ENCODE measurements at places on chromosomes 2 and 18. TPM values are rescaled to one million over a fixed set of nuclear protein-coding genes. Genes with fewer than 3 reads are reported as not detected.
A peak's percentile ranks its signal among the peaks of the same experiment; 100 is the strongest.

NEB gene
- 8.2 TPM for total RNA-seq

VSNL1 gene
- 102 TPM for total RNA-seq

HEATR5B gene
- total RNA-seq = 18.8 TPM

SGPP2 gene
- not detected for total RNA-seq

DNA sequence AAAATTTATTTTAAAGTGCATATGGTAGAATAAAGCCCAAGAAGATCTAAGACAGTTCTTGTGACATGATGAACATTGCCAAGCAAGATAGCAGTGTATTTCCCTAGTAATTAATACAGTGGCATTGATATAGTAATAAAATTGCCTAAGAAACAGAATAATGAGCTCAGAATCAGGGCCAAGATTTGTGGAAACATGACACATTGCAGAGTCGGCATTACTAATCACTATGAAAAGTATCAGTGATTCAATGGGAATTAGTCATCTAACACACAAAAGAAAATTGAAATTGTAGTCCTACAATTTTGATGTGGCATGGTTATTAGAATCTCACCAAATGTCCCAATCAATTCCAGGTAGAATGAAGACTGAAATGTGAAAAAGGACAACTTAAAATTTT lies 243.0 kb upstream of the CYRIA start:
- no peak for DNase-seq

DNA sequence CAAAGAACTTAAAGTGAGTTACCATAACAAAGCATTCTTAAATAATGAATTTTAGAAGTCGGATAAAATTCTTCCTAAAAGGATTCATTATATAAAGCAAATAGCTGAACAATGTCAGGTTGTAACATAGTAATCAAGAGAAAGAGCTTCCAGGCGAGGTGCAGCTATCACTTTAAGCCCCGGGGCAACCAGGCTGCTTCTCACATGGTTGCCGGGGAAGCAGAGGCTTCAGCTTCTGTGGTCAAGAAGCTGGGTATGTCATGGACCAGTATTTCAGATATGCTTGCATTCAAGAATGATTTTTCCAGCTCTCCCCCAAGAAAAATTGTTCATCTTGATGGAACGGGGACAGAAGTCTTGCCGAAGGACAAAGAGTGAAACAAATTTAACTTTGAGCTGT lies 23.6 kb upstream of the KYNU start:
- no peak for DNase-seq

DNA sequence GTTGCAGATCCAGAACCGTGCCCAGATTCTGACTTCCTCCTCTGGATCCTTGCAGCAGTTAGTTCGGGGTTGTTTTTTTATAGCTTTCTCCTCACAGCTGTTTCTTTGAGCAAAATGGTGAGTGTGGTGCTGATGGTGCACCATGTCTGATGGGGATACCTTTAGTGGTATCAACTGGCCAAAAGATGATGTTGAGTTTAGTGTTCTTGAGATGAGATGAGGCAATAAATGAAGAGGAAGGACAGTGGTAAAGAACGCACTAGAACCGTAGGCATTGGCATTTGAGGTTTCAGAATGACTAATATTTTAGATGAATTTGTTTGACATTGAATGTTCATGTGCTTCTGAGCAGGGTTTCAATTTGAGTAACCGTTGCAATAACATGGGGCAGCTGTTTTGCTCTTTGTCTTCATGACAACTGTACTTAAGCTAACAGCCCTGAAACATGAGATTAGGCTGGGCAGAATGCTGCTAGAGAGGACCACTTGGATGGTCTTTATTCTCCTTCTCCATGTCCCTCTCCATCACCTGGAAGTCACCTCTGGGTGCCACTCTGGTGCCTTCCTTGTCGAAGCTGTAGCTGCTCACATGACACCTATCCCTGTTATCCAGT lies 3.9 kb downstream of the CTLA4 start:
- DNase-seq = no peak

DNA sequence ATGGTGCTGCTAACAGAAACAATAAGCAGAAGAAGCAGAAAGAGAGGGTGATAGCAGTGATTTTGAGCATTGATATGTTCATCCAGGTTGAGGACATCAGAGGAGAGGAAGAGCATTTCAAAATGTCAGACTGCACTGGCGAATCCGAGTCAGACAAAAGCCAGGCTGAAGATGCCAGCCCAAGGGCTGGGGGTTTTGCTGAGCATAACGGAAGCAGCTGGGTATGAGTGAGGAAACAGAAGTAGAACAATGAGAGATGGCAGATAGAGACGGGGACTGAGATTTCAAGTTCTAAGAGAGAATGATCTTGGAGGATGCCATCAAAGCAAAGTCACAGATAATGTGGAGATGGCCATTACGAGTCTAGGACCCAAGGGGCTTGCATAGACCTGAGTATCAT lies 151.2 kb downstream of the RNF144A start:
- no peak for DNase-seq

SKOR2 gene
- not detected for total RNA-seq

DNA sequence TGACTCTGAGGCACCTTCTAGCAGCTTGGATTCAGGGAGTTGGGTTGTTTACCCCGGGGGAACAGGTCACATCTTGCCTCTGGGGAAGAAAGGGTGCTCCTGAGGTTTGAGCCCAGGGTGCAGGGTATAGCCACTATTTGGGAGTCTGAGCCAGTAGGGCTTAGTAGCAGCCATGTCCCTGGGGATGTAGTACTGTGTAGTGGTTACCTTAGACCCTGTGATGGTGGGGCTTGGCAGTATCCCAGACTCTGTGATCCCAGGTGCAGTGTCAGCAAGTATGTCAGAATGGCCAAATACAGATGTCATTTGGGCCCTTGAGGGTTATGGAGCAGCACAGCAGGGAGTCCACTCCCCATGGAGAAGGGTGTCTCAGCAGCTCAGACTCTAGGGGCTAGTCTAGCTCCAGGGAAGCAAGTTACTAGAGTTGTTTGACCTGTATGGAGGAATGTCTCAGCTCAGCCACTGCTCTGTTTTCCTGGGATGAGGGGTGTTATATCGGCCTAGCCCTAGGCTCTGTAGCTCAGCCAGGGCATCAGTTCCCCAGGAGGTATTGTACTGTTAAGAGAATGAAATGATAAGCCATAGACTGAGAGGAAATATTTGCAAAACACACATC lies 151.3 kb downstream of the UBR3 start:
- DNase-seq = peak; percentile 4

GALNT3 gene
- total RNA-seq = 17.1 TPM

VIL1 gene
- 9.2 TPM for total RNA-seq

DNA sequence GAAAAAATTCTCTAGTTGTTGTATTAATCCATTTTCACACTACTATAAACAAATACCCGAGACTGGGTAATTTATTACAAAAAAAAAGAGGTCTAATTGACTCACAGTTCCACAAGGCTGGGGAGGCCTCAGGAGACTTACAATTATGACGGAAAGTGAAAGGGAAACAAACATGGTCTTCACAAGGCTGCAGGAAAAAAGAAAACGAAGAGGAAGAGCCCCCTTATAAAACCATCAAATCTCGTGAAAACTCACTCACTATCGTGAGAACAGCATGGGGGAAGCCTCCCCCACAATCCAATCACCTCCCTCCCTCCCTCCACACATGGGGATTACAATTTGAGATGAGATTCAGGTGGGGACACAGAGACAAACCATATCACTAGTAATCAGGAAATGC lies 61.7 kb upstream of the SPTBN1 start:
- DNase-seq = no peak
